ENCODE measurements at places on chromosomes 5 and 9.
A peak's percentile ranks its signal among the peaks of the same experiment; 100 is the strongest.

DNA sequence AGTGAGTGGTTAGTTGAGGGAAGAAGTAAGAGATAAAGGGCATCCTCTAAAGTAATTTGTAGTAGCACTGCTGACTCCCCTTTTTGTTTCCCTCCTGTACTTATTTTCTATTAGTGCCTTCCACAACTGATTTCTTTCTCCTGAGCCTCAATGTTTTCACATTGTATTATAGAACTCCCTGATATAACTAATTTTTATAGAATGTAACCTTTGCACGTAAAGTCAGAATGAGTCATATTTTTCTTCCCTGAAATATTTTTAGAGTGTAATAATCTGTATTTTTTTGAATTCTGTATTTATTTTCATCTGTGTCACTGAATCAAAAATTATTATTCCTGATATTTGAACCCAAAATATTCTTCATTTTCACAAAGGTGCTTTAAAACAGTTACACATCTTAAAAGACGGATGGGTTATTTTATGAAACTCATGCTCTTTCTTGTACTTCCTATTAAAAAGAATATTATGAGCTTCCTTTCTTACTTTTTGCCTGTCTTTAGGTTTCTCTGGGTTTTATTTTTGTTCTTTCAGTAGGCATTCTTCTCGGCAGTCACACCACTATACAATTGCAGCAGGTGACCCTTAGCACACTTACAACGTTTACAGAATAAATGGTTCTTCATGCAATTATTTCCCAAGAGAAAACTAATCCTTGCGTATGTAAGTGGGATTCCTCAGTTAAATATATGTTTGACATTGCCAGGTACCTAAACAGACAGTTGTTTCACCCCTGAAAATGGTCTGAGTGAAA, 30.5 kb upstream of the DMRTA1 start:
- no peak for DNase-seq

- no peak for DNase-seq
Measured at GRCh38 chr5:124121198-124121597, 609.2 kb downstream of the CSNK1G3 start.

DNA sequence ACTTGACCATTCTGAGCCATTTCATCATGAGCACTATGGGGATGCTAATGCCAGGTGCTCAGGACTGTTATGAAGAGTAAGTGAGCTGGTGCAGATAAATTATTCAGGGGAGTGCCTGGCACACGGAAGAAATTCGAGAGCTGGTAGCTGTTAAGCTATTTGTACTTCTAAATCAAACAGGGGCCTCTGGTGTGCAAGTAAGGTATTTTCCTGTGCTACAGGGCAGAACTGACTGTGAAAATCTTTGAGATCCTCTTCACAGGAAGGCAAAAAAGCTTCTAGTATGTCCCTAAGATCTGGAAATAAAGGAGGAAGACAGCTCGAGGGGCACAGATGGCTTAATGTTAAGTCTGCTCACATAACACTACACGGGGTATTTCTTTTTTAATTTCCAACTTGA, 106.3 kb upstream of the SPOCK1 start:
- DNase-seq: no peak

GRCh38 chr9:92517046-92517445, 18.7 kb downstream of the ECM2 start:
- DNase-seq: no peak

DNA sequence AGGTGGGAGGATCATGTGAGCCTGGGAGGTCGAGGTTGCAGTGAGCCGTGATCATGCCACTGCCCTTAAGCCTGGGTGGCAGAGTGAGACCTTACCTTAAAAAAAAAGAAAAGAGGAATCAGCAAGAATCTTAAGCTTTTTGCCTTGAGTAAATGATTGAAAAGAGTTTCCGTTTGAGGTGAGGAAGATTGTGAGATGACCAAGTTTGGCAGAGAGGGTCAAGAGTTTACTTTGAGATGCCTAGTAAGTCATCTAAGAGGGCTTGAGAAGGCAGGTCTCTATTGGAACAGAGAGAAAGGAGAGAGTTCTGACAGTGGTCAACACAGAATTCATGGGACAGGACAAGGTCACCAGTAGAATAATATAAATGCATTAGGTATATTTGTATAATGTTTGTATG, 572.1 kb downstream of the TLE4 start:
- DNase-seq: no peak

DNA sequence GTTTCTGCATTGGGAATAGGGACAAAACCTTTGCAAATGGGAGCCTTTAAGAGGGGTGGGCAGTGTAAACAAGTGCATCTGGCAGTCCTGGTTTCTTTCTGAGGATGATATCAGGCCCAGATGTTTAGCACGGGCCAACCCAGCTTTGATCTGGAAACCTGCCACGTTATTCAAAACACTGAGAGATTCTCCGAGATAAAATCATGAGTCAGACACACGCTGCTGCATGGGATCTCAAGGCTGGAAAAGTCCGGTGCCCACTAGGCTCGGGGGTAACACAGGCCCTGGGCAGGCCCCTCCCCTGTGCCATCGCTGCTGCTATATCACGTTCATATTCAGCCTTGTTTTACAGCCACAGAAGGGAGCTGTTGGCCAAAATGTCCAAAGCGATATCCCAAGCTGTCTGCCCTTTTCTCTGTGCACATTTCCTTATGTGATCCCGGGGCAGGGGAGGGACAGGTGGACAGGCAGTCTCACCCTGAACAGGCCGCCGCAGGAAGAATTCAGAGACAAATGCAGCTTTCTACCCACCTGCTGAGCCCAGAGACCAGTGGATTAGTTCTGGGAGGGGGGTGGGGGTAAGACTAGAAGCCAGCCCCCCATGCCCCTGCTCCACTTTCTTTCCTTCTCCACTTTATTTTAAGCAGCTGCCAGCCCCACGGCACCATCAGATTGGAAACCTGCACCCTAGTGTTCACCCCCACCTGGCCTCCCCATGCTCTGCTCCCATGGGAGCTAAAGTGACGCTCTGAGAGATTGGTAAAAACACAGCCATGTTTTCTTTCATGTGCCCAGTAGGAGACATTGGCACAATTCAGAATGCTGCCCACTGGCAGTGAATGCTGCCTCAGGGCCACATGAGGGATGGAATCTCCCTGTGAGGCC, 63.1 kb downstream of the TMOD1 start:
- peak; percentile 19 for DNase-seq

GRCh38 chr9:32705059-32705458, 69.6 kb upstream of the TAF1L start:
- DNase-seq: no peak

DNA sequence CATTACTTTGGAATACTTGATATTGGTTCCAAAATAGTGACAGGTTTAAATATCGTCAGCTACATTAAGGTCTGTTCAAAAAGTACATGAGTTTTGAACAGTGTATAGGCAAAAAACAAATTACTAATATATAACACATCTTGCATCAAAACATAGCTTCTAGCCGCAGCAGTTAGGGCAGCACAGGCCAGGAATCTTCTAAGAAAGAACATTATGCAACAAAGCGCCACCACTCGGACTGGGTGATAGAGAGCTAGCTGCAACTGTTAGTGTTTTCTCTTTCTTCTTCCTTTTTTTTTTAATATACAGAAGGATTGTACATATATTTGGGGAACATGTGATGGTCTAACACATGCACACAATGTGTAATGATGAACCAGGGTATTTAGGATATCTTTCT, 504.5 kb downstream of the NR2F1-AS1 start:
- no peak for DNase-seq

DNA sequence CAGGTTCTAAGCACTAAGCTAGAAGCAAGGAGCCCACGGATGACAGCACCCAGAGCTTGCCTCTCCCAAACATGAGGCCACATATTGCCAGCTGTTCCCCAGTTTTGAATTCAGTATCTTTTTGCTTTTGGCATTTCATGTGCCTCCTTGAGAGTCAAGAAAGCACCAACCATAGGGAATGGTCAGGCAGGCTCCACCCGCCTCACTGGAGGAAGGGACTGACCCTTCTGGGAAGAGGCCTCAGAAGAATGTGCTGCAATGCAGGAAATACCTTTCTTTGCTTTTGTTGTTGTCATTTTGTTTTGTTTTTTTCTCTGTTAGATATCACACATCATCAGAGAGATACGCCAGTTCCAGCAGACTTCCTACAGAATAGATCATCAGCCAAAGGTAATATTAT, 13.7 kb upstream of the CKMT2 start:
- DNase-seq: no peak

Data from NCI-H1105 treated with DMSO at 0.1 percent for 48 hours (cell line).